ENCODE measurements at places on chromosomes 16 and 17.
A peak's percentile ranks its signal among the peaks of the same experiment; 100 is the strongest.

DNA sequence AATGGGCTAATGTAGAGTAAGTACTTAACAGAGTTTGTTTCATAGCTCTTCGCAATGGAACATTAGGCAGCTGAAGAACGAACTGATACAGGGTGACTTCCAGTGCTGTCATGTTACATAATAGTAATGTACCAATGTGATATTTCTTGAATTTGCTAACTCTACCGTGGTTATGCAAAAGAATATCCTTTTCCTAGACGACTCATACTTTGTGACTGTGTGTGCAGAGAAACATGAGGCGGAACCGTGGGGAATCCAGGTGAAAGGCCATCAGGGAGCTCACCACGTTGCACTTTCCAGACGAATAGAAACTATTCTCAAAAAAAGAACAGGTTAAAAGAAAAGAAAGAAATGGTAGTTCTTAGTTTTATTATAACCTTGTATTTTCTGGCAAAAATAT, 13.2 kb downstream of the NOB1 start:
- no peak for DNase-seq

- no peak for DNase-seq
Measured at GRCh38 chr16:86651823-86652222, 73.5 kb downstream of the FOXL1 start.

- DNase-seq: no peak
Measured at GRCh38 chr16:80620736-80621605, 80.2 kb downstream of the DYNLRB2 start.

DNA sequence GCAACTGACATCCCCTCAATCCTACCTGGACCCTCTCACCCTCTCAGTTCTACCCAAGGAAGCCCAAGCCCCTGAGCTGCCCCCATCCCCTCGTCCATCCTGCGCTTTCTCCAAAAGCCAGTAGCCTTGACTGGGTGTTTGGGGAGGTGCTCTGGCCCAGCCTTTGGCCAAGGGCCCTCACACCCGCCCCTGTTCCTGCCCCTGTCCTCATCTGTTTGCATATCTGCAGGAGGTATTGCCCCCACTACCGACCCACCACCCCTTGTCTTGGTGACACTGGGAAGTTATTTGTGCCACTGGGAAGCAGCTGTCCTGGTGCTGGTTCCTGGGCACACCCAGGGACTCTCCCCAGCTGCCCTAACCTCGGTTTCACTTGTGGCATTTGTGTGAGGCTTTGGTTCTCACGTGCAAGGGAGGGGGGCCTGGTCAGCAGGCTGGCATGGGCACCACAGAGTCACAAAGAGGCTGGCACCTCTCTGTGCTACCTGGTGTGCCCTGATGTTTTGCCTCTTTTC, 75.3 kb downstream of the MRC2 start:
- DNase-seq: no peak

- DNase-seq: no peak
Measured at GRCh38 chr16:52718046-52718445, 171.1 kb upstream of the TOX3 start.

DNA sequence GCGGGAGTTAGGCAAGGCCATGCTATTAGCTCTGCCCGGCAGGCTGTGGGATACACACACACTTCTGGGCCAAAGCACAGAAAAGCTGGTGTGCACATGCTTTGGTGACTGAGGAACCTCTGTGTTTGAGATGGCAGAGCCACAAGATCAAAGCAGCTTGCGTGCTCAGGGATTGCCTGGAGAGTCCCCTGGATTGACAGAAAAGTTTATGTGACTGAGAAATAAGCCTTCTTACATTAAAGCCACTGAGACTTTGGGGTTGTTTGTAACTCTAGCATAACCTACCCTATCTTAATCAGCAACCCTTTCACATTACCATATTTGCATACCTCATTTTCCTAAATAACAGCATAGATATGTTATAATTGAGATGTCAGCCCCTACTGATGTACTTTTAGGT, 69.3 kb downstream of the MYO1D start:
- no peak for DNase-seq

DNA sequence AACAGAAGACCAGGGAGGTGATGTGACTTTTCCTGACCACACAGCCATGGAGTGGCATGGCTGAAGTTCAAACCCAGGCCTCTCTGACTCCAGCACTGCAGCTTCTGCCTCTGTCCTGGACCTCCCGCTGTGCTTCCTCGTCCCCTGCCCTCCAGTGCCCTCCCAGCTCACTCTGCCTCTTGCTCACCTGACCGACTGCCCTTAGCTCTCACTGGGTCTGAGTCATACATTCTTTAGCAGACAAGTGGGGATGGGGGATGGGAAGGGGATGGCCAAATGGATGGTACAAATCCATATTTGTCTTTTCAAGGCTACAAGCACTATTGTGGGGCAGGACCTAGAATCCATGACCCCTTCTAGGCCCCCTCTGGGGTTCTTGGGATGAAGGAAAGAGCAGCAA, 33.0 kb downstream of the PITPNM3 start:
- DNase-seq: no peak

- DNase-seq: no peak
Measured at GRCh38 chr16:57607676-57608461, 20.6 kb upstream of the ADGRG1 start.

- DNase-seq: no peak
Measured at GRCh38 chr17:17345294-17345597, 42.1 kb downstream of the NT5M start.

GRCh38 chr17:68288804-68289203, 2.1 kb downstream of the SLC16A6 start:
- no peak for DNase-seq

GRCh38 chr17:4658478-4659305, 17.2 kb upstream of the ALOX15 start:
- DNase-seq: peak; percentile 5

- no peak for DNase-seq
Measured at GRCh38 chr17:17784657-17785267, 52.0 kb downstream of the SREBF1 start.

DNA sequence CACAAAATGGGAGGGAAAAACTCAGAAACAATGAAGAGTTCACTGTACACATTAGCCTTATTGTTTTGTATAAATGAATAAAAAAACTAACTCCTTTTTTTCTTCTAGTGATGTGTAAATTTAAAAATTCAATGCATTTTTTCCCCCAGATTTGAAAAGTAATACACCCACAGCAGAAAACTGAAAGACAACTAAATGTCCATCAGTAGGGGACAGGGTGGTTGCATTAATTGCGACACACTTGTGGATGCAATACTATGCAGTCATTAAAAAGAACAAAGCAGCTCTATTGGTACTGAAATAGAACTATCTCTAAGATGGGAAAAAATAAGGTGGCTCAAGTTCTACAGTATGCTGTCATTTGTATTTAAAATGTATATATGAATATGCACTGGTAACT, 13.7 kb upstream of the WIPI1 start:
- DNase-seq: no peak

DNA sequence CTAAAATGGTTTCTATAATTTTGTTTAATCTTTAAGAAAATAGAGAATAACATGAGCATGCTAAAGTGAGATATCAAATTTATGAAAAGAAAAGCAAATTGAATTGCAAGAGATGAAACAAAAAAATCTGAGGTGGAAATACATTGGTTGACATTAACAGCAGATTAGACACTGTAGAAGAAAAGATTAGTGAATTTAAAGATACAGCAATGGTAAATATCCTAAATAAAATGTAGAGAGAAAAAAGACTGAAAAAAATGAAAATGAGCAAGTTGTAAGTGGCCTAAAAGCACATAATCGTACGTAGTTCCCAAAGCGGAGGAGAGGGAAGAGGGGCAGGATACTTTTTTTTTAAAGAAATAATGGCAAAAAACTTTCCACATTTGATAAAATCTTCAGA, 30.5 kb upstream of the ALDH3A2 start:
- DNase-seq: no peak

GRCh38 chr16:77599793-77600415, 122.4 kb upstream of the NUDT7 start:
- no peak for DNase-seq

GRCh38 chr16:58503863-58504688, 4.1 kb downstream of the NDRG4 start:
- DNase-seq: no peak

- DNase-seq: peak; percentile 17
Measured at GRCh38 chr16:86044241-86044671, 145.3 kb downstream of the IRF8 start.

DNA sequence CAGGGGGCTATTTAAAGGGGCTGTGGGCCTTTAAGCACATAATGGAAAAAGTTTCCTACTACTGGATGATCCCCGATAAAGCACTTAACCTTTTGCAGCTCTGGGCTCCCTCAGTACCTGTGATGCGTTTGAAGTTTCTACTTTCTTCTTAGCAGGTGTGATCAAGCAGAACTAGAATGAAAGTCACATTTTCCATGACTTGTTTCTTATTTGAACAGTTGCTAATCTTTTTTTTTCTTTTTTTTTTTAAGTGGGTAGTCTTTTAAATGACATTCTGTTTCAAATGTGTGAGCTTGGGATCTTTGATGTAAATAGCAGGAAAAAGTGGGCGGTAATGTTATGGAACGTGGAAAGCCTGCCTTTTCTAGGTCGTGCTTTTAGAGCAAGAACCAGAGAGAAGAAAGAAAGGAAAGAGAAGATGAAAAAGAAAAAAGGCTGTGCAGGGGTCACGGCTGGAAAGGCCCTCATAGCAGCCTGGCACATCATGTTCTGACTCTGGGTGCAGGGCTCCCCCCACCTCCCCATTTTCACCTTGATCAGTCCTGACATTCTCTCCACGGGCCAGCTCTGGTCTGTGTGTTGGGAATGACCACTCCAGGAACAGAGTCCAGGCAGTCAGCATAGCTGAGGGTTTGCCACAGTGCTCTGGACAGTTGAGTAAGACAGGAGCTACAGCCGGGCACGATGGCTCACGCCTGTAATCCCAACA, 150.6 kb downstream of the CLEC16A start:
- no peak for DNase-seq

GRCh38 chr16:22888791-22889190, 74.8 kb downstream of the HS3ST2 start:
- no peak for DNase-seq

Measured in stimulated activated CD8-positive, alpha-beta memory T cell treated with anti-CD3 and anti-CD28 coated beads, Interleukin-4, amount 100 ng/mL, for 4 hours (primary cell).